ENCODE measurements at places on chromosomes 11 and 22.

DNA sequence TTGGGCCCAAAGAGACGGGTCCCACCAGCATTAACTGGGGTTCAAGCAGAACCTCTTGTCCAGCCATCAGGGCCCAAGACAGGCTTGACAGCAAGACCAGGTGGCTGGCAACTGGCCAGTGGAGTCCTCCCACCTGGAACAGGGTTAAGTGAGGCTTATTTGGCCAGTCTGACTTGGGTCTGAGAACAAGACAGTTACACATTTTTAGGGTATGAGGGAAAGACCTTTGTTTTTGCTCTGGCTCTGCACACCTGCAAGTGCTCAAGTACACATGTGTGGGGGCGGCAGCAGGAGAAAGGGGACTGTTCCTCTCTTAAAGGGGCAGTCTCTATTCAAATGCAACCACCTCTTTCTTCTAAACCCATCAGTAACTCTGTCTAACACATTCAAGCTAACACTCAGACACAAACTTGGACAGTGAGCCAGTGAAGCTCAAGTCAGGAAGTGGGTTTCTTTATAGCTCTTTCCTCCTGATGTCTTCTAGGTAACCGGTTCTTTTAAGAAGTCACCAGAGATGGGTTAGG is 116.2 kb downstream of the ETS1 start:
- DNase-seq: no peak

DNA sequence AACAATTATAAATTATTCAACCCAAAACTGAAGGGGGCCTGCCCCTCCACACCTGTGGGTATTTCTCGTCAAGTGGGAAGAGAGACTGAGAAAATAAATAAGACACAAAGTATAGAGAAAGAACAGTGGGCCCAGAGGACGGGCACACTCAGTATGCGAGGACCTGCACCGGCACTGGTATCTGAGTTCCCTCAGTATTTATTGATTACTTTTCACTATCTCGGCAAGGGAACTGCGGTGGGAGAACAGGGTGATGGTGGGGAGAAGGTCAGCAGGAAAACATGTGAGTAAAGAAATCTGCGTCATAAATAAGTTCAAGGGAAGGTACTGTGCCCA is 3.2 kb downstream of the C11orf54 start:
- no peak for DNase-seq

DNA sequence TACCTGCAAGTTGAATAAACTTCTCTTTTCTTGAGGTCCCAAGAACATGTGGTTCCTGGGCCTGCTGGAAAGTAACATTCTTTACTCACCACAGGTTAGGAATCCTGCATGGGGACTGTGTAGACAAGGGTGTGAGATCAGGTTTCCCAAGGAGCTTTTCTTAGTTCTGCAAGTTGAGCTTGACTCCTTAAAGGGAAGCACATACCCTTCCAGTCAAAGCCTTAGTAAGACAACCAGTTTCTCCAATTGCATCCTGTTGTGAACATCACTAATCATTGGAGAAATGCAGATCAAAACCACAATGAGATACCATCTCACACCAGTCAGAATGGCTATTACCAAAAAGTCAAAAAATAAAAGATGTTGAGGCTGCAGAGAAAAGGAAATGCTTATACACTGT is 48.3 kb upstream of the PAK1 start:
- no peak for DNase-seq

DNA sequence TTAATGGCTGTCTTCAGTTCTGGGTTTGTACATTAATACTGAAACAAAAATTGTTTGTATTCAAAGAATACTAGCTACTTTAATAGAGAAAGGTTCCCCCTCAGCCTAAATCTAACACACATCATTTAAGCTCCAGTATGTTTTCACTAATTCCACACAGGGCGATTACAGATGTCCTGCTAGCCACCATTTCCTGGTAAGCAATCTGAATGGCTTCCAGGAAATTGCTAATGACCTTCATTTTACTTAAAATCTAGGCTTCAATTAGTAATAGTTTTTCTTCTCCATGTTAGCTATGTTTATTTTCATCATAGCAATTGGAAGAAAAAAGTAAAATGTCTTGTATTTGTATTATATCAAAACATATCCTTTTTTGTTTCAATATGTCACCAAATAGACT is 132.8 kb downstream of the SOX6 start:
- no peak for DNase-seq

DNA sequence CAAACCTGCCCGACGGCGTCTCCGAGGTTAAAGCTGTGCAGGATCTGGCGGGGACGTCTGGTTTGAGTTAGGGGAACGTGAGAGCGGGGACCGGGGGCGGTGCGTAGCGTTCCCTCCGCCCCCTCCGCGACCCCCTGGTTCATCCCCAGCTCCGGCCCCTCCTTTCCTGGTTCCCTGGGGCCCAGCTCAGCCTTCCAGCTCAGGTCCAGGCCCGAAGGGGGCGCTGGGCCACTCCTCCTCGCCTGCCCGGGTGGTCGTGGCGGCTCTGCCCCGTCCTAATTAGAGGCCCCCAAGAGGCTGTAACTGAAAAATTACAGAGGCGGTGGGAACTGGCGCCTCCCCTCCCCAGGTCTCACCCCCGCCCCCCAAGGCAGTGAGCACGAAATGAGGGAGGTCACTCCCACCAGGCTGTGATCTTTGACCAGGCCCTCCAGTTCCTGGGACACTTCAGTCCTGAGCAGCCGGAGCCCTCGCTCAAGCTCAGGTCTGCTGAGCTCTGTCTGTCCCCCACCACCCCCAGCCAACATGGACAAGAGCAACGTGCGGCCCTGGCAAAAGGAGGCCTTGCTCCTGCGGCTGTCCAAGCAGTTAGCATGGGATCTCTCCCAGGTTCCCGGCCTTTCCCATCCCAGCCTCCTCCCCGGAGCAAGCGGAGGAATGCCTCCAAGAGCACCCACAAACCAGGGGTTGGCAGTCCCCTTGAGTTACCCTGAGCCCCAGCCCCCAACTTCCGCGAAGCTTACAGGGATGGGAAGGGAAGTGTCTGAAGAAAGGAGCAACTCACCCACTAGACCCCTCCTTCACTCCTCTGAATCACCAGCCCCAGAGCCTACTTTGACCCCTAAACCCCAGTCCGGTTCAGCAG is 3.3 kb downstream of the CD248 start:
- DNase-seq: no peak

- no peak for DNase-seq
These were observed 356 bp downstream of the TYMP start for GRCh38 chr22:50529416-50529896.

DNA sequence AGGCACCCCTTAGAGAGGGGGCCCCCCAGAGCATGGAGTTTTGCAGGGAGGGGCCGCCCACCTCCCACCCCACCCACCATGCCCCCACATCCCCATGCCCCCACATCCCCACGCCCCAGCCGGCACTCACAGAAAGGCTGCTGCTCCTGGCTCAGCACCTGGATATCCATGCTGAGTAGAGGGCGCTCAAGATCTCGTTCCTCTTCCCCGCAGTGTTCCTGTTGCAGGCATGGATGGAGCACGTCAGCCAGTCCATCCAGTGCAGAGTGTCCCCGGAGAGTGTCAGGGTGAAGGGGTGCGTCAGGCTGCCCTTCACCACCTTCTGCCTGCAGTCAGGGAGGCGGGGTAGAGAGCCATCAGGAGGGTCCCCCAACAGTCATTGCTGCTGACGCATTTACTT is 156.2 kb downstream of the CRYBB2 start:
- DNase-seq: no peak
